Activated T-cell treated with anti-CD3 and anti-CD28 coated beads for 48 hours (primary cell): ENCODE measurements at places on chromosomes 3 and 15.

- no peak for DNase-seq
Measured at GRCh38 chr15:36484038-36484778, 95.2 kb upstream of the CDIN1 start.

GRCh38 chr3:99620976-99621375, 17.4 kb upstream of the COL8A1 start:
- DNase-seq, result no peak

GRCh38 chr15:45831787-45832186, 197.0 kb downstream of the SQOR start:
- no peak for DNase-seq

- DNase-seq, result no peak
Measured at GRCh38 chr3:45981346-45982074, 14.1 kb downstream of the FYCO1 start.

DNA sequence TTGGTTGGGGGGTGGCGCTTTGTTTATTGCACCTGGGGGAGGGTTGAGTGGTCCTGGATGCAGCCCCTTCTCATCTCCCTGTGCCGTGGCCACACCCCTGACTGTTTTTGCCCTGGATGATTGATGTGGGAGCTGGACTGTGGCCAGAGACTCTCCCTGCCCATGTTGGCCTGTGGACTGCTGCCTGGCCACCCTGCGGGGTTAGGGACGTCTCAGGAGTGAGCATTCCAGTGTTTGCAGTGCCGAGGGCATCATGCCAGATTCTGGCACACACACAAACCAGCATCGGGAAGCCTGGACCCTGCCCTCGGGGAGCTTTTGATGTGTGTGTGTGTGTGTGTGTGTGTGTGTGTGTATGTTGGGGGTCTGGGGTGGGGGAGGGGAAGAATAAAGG, 15.8 kb downstream of the APBA2 start:
- no peak for DNase-seq

GRCh38 chr3:24810881-24811280, 316.2 kb upstream of the THRB start:
- no peak for DNase-seq

DNA sequence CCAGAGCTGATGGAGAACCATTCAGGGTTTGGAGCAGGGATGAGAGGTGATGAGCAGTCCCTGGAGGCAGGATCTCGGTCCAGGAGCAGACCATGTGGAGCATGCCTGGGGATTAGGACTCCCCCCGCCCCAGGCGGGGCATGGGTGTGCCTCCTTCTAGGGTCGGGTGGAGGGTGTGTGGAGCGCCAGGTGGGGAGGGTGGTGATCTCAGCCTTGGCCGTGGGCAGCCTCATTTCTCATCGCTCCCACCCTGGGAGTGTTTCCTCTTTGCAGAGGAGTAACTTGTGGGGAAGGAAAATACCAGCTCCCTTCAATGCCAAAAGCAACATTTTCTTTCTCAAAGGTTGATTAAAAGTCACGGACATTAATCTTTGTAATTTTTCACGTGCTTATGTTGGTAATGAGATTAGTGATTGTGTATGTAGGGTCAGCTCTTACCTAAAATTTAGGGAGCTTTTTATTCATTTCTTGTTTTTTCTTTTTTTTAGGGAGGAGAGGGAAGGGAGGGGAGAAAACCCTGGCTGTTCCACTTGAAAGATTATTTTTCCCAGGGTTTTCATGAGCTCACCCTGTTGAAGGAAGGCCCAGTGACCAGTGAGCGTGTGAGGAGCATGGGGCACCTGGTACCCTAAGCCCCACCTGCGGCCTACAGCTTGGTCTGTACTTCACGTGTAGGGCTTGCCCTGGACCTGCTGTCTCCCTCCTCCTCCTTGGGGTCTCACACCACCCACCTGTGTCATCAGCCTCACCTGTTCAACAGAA, 11.0 kb downstream of the FBLN2 start:
- no peak for DNase-seq

GRCh38 chr3:177250151-177250550, 52.9 kb upstream of the TBL1XR1 start:
- no peak for DNase-seq

DNA sequence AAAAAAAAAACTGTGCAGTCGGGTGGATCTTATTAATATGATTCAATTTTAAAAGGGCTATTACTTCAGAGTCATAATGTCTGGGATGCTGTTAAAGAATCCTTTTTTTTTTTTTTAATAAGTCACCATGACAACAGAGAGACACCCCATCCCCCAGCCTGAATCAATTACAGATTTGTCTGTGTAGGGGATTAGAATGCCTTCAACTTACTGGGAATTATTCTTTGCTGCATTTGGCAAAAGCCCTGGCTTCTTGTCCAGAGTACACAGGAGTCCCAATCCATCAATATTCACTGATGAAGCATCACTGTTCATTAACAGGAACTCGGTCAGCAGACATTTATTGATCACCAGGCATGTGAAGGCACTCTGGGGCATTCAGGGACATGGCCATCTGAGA, 12.7 kb upstream of the PXYLP1 start:
- DNase-seq, result no peak

- no peak for DNase-seq
Measured at GRCh38 chr3:178966299-178967176, 105.1 kb downstream of the ZMAT3 start.

- no peak for DNase-seq
Measured at GRCh38 chr15:90221246-90221900, 12.4 kb downstream of the CIB1 start.

GRCh38 chr3:4232798-4233197, 70.4 kb upstream of the SETMAR start:
- DNase-seq, result no peak

DNA sequence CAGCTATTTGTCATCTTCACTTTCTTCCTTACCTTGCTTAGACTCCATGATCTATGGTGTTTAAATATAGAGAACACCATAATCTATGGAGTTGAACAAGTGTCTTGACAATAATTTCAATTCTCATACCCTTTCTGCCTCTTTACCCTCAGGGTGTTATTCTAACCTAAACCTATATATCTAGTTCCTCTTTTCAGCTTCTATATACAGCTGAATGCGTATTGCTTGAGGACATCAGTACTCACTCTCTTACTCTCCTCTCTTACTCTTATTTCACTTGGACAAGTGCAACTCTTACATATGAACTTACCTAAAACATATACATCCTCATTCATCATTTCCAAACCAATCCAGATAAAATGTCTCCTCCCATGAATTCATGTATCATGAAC, 187.1 kb downstream of the RAP2B start:
- no peak for DNase-seq

DNA sequence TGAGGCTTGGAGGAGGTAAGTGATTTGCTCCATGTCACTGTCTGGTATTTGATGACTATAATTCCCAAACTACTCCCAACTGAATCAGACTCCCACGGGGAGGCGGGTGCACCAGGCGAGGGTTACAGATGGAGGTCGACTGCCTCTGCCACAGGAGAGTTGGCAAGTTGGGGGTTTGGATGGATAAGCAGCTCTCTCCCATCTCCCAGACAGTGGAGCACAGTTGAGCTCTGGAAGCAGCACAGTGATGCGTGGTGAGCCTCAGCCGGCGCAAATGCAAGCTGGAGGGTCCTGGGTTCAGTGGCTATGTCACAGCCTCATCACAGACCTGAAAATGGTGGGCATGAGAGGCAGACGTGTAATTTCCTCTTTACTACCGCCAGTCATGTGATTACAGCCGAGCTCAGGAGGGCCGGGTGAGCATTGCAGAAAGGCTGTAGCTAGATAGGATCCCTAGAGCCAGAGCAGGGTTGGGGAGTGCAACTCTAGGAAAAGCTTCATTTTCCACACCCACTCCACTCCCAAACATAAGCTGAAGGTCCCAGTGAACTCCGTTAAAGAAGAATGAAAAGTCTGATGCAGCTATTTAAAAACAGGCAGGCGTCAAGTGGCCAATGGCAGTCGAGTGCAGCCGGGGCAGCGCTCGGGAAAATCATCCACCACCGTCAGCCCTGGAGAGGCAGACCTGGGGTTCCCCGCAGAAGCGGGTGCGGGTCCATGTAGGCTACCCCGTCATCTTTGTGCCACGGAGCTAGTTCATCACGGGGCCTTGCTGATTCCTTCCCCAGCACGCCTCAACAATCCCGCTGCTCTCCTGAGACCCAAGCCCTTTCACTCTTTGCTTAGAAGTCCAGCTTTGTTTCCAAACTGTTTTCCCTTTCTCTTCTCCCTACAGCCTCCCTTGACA, 33.3 kb upstream of the VPS8 start:
- DNase-seq, result no peak

DNA sequence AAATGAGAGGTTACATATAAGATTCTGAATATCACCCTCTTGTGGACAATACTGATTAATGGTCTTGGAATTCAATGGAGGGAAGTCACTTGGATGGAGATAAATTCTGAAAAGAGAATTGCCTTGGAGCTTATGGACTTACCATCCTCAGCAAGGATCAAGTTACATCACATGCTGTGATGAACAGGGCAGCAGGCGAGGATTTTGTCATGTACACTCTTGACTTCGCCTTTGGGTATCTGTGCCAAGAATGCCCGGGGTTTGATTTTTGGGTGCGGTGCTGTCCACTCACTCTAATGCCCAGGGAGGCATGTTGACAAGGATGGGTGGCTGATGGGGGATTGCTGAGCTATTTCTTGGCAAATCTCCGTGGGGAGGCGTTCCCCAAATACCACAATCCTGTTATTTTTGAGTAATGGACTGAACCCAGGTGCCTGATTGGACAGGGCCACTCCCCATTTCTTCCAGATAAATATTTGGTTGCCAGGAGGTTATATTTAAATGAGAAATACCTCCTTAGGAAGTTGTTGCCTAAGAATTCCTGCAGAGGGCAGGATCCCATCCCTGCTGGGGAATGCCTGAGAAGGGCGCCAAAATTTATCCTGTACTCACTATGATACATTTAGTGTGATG, 96.3 kb downstream of the TPRG1 start:
- no peak for DNase-seq

DNA sequence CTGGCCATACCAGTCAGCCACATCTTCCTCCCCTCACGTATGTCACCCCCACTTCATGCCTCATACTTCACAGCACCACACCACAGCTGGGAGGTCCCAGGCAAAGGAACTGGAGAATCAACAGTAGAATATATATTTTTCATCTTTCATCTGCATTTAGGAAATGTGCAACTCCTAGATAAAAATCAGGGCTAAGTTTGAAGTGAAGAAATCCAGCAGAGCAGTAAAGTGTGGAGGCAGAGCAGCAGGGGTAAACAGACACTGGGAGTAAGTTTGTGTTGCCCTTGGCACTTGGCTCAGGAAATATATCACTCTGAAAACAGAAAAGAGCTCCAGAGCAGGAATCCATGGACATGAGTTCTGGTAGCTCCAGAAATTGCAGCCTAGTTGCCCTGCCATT, 2.8 kb upstream of the HERC1 start:
- no peak for DNase-seq

- DNase-seq, result no peak
Measured at GRCh38 chr3:160314995-160315394, 84.0 kb downstream of the IFT80 start.

- DNase-seq, result no peak
Measured at GRCh38 chr3:12681943-12682390, 18.1 kb upstream of the RAF1 start.

GRCh38 chr3:42686832-42687650, 1.7 kb downstream of the KLHL40 start:
- DNase-seq, result no peak

DNA sequence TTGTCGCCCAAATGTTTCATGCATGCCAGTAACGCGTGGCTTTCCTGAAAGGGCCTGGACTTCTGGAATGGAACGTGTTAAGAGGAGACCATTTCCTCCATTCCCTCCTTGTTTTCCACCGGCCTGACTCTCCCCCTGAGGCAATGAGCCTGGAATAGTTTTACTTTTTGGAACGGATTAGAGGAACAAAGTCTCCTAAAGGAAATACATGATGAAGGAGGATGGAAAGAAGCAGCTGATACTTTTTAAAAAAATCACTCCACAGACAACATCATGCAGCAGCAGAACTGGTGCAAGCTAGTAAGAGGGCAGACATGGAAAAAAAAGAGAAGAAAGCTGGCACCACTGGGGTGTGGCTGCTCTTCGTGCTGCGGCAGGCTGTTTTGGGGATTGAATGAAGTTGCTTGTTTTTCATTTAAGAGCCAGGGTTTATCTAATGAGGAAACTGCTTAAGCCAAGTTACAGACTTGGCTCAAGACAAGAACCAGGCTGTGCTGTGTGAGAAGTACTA, 3.6 kb upstream of the KBTBD12 start:
- no peak for DNase-seq

- no peak for DNase-seq
Measured at GRCh38 chr3:141542202-141542969, 55.6 kb downstream of the RASA2 start.

- no peak for DNase-seq
Measured at GRCh38 chr15:88624156-88624970, 3.2 kb downstream of the AEN start.

DNA sequence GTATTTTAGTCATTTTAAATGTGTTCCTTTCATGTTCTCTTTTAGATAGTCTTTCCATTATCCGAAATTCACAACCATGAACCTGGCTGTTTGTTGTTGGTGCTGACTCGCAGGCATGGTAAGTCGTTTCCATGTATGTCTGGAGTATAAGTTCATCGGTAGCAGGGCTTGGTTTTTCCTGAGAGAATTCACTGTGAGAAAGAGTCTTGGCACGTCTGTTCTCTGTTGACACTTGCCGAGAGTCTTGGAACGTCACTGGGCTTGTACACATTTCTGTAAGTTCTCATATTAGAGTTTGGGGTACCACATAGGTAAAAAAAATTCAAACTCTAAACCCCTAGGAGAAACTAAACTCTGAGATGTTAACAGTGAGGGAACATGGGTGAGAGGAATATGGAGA, 29.4 kb upstream of the EIF4A2 start:
- no peak for DNase-seq

DNA sequence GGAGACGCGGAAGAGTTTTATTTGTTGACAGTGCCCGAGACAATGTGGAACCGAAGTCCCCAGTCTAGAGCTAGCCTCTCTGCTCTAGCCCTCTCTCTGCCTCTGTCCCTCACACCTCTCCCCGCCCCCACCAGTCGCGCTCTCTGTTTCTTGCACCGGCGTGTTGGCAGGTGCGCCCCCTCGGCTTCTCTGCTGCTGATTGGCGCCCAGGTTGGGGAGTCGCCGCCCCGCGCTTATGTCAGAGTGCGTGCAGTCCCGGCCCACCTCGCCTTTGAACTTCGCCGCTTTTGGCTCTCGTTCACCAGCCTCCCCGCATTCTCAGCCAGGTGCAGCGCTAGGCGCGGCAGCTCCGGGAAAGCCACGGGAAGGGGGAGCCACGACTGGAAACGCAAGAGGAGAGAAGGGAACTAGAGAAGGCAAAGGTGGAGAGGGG, at the start of gene SOX14:
Gene SOX14 (plus strand): TSS at position 315 of the 433 bp plus-strand sequence. CDS start 470 bp downstream, outside the sequence.
- no peak for DNase-seq

- no peak for DNase-seq
Measured at GRCh38 chr3:105401691-105402149, 35.0 kb downstream of the ALCAM start.

- no peak for DNase-seq
Measured at GRCh38 chr3:101383656-101384055, 63.3 kb upstream of the IMPG2 start.

- DNase-seq, result no peak
Measured at GRCh38 chr3:175664911-175665310, 805.8 kb downstream of the NAALADL2 start.

DNA sequence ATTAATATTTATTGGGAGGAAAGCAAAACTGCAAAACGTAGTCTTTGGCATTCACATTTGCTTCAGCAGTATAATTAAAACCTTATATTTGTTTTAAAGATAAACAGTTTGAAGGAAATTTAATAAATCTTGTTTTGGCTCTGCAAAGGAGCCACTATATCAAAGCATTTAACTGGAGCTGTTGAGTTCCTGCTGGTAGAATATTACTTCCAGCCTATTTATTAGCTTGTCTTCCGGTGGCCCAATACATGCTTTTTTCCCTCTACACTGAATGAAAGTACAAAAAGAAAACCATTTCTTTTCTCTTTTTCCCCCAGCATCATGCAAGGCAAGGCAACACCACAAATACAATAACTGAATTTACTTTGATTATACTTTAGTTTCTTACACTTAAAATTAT, 26.3 kb downstream of the SPTSSB start:
- DNase-seq, result no peak
